Right lobe of liver (tissue), 6 donors: ENCODE measurements at places on chromosomes 11 and 22. TPM values are rescaled to one million over a fixed set of nuclear protein-coding genes. Genes with fewer than 3 reads are reported as not detected.

GRCh38 chr11:96306933-96307775 lies 35.8 kb downstream of the MAML2 start:
- H3K36me3 ChIP-seq: no peaks in the 10 kb centered on the region
- H3K27ac ChIP-seq: peak overlapping the region; percentile 43
- H3K4me1 ChIP-seq: no peaks in the 10 kb centered on the region
- H3K4me3 ChIP-seq: no peak overlapping the region
- DNase-seq: peak; percentile 44

- no peaks in the 10 kb centered on the region for H3K4me1 ChIP-seq
- no peak overlapping the region for H3K27ac ChIP-seq
- no peak overlapping the region for H3K4me3 ChIP-seq
These were observed 29.3 kb downstream of the NAT10 start for GRCh38 chr11:34134765-34135164.

GGTLC2 gene
- total RNA-seq: not detected

NOX4 gene
- 0.20 TPM for total RNA-seq
